Cardiac muscle cell (in vitro differentiated cells and primary cell): ENCODE measurements at places on chromosomes 5 and 9. TPM values are rescaled to one million over a fixed set of nuclear protein-coding genes. Genes with fewer than 3 reads are reported as not detected.

DNA sequence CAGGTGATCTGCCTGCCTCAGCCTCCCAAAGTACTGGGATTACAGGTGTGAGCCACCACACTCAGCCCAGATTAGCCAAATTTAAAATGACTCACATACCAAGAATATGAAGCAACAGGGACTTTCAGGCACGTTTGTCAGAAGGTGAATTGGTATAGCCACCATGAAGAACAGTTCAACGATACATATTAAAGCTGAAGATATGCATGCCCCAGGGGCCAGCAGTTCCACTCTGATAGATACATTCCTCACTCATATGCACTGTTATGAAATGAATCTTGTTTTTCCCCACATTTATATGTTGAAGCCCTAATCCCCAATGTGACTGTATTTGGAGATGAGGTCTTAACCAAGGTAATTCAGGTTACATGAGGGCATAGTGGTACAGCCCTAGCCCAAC lies 22.5 kb downstream of the SLC35D2 start:
- no peak for DNase-seq

CCDC187 gene
- total RNA-seq: 0.56 and 1.3 TPM in 2 replicates

FOXE1 gene
- not detected in 2 replicates for total RNA-seq

DNA sequence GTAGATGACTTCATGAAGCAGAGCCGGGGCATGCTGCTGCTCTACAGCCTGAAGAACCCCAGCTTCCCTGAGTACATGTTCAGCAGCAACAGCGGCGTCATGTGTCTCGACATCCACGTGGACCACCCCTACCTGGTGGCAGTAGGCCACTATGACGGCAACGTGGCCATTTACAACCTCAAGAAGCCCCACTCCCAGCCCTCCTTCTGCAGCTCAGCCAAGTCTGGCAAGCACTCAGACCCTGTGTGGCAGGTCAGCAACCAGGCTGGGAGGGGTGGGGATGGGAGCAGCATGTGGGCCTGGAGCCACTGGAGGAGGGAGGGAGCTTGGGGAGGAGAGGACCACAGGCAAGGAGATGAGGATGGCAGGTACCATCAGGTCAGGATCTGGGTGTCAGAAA lies 16.2 kb downstream of the ENHO start:
- no peak for DNase-seq

GRCh38 chr5:167460449-167461020 lies 830.9 kb upstream of the WWC1 start:
- DNase-seq: no peak

ADAMTSL2 gene
- total RNA-seq: 27.2 and 38.3 TPM in 2 replicates

GRCh38 chr9:32742296-32742695 lies 41.0 kb upstream of the TMEM215 start:
- DNase-seq: no peak

DNA sequence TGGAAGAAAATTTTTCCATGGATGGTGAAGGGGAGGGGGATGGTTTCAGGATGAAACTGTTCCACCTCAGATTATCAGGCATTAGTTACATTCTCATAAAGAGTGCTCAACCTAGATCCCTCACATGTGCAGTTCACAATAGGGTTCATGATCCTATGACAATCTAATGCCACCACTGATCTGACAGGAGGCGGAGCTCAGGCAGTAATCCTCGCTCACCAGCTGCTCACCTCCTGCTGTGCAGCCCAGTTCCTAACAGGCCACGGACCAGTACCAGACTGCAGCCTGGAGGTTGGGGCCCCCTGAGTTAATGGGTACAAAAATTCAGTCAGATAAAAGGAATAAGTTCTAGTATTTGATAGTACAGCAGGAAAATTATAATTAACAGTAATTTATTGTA lies 337.2 kb downstream of the NPR3 start:
- no peak for DNase-seq

DNA sequence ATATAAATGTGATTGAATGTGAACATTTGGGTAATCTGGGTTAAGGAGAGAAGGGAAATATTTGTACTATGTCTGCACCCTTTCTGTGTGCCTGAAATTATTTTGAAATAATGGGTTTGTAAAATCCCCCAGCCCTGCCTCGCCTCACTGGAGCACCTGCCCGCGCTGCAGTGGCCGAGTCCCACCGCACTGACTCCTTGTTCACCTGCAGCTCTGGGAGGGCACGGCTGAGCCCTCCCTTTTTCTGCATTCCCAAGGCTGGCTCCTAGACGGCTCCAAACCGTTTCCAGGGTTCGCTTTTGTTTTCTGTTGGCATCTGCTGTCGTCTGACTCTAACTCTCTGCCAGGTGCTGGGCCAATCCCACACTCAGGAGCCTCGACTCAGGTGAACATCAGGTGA lies 17.6 kb upstream of the PPP1R26 start:
- DNase-seq: no peak

- DNase-seq: no peak
Measured at GRCh38 chr9:113493203-113493520, 29.6 kb downstream of the RGS3 start.
